ENCODE measurements at places on chromosomes 6 and 20. TPM values are rescaled to one million over a fixed set of nuclear protein-coding genes. Genes with fewer than 3 reads are reported as not detected.

DNA sequence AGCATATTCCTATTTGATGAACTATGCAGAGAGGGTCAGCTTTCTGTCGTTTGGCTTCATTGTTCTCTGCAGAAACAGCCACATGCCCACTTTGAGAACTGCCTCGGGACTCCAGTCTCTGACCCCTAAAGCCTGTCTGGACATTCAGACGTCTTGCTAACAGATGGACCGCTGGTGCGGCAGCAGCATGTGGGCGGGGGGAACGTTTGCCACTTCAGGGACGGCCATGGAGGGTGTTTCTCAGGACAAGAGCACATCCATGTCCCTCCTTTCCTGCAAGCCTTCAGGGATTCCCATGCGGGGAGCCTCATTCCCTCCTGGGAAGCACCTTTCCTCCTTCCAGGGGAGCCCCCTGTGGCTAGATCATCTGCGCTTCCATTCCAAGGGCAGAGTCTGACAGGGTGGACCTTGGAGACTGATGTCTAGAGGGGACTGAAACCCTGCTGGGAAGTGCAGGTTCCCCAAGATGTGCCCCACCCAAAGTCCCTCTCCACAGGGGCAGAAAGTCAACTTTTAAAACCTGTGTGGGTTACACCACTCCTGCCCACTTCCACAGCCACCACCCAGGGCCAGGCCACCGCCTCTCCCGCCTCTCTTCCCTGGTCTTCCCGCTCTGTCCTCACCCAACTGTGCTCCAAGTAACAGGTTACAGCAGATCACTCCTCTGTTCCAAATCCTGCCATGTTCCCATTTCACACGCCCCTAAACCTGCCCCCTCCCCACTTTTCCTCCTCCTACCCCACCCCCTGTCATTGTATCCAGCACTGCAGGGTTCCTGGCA, 94.8 kb upstream of the PMEPA1 start:
- DNase-seq = no peak

GRCh38 chr6:30061858-30062458, 893 bp downstream of the POLR1H start:
- no peak for DNase-seq

- no peak for DNase-seq
These were observed 738.0 kb downstream of the EPHA7 start for GRCh38 chr6:92681401-92681800.

GRCh38 chr20:53859684-53860083, 210.7 kb downstream of the BCAS1 start:
- no peak for DNase-seq

Gene IL20RA
- not detected for total RNA-seq

DNA sequence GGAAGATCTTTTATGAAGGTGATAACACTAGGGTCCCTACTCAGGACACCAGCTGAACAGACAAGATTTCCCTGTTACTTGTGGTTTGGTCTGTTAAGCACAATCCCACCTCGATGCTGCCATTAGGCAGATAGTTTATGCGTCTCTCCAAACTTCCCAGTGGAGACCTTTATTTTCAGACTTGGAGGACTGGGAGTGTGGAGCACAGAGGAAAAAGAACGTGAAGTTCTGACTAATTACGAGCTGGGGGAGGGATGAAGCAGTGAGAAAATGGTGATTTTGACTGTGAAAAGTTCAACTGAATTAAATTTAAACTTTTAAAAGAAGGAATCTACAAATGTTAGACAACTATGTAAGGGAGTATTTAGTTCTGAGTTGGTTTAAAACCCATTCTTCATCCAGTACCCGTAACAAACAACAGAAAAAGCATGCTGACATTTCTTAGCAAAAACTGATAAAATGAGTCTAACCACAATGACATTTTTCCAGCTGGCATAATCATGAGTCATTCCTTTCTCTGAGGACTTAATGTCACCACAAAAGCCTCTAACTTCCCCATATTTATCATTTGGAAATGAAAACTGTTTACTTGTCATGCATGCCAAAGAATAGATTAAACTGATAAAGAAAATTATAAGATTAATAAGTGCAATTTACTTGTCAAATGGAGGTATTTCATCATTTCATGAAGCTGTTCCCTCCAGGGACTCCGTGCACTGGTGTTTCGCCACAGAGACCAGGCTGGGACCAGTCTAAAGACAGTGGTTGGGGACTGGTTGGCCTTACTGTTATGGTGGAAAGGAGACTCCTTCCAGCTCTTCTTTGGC, 113.3 kb upstream of the SSTR4 start:
- DNase-seq = no peak

DNA sequence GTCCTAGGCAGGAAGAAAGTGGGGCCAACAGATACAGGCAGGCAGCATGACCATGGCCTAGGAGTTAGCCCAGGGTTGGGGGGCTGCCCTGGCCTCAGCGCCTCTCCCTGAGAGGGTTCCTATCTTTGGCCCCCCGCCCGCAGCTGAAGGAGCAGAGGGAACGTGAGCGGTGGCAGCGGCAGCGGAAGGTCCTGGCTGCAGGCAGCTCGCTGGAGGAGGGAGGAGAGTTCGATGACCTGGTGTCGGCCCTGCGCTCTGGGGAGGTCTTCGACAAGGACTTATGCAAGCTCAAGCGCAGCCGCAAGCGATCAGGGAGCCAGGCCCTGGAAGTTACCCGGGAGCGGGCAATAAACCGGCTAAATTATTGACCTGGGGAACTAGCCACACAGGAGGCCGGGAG, 32.6 kb downstream of the MOCS1 start:
- no peak for DNase-seq

DNA sequence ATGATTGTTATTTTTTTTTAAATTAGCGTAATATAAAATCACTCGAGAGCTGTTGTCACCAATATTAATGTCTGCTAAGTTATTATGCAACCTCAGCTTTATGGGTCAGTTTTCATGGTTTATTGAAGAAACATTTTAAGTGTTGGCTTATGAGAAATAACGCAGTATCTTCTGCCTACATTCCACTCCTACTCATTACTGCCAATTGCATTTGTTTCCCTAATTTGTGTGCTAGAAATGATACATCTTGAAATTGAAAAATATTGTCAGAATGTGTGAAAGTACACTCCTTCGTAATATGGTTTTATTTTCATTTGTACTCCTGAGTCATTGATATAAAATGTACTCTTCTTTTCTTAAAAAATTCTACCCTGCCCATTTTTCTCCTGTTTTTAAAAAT, 333.3 kb upstream of the HSF2 start:
- DNase-seq = no peak

GRCh38 chr6:99661870-99662269, 55.2 kb downstream of the PRDM13 start:
- DNase-seq = no peak

GRCh38 chr6:80579391-80580023, 473.0 kb downstream of the BCKDHB start:
- DNase-seq = no peak

Data from Panc1 (cell line).